H9 (cell line): ENCODE measurements at places on chromosomes 4 and X. TPM values are rescaled to one million over a fixed set of nuclear protein-coding genes. Genes with fewer than 3 reads are reported as not detected.

Gene TNMD
- total RNA-seq: 1.3 and 1.7 TPM in 2 replicates

Gene MAGEA12
- not detected in 2 replicates for total RNA-seq

Gene CXCL10
- not detected in 2 replicates for total RNA-seq

Gene TDO2
- not detected in 2 replicates for total RNA-seq

Gene CT45A3
- not detected in 2 replicates for total RNA-seq

Gene FGB
- total RNA-seq: not detected in 2 replicates

Gene FRAS1
- 50.3 and 58.5 TPM in 2 replicates for total RNA-seq

Gene SMIM10
- 1.1 and 1.2 TPM in 2 replicates for total RNA-seq

Gene GABRA4
- not detected in 2 replicates for total RNA-seq

Gene COL4A5
- total RNA-seq: 49.1 and 51.3 TPM in 2 replicates

Gene NLRP2B
- not detected in 2 replicates for total RNA-seq

Gene ZNF157
- total RNA-seq: 0.81 TPM in 2 replicates

Gene TXK
- 0.39 TPM in 1 of 2 replicates, not detected in the other for total RNA-seq

Gene C1QTNF7
- not detected in 2 replicates for total RNA-seq

Gene HSFX2
- total RNA-seq: not detected in 2 replicates
